ENCODE measurements at places on chromosomes 1 and 21.

DNA sequence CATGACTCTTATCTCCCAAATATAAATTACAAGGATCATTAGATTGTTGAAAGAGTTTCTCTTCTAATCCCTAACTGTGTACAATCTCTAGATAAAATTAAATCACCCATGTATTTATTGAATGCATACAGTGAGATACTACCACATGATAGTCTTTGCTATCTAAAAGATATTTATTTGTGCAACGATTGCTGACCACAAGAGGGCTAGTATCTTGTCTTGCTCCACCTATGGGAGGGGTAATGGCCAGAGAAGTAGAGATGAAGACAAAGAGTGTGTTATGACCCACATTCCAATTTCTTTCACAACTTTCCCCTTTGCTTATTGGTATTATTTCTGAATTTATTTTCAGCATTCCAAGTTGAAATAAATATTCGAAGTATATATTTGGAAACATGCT is 13.7 kb downstream of the PYHIN1 start:
- DNase-seq, result no peak

DNA sequence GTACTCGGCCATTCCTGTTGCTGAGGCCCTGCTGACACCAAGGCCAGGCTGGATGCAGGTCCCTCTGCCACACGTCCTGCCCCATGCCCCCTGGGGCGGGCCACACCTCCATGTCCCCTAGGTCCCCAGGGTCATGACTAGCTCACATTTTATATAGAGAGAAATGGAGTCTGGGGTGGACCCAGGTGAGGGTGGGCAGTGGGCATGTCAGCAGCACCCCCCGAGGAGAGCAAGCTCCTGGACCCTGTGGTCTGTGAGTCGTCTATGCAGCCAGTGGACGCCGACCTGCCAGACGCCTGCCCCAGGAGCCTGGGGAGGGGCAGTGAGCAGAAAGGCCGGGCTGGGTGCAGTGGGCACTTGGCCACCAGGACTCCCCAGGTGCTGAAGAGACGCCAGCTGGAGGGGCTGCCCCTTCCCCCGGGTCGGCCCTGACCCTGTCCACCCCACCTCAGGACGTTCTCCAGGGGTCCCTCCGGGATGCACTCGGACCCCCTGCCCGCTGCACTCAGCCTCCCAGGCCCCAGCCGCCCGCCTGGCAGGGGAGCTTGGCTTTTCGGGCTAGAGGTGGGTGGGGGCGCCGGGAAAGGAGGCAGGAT is 15.9 kb downstream of the SAMD11 start:
- DNase-seq, result no peak

GRCh38 chr1:20017741-20018140 is 38.3 kb upstream of the PLA2G2A start:
- DNase-seq, result no peak

DNA sequence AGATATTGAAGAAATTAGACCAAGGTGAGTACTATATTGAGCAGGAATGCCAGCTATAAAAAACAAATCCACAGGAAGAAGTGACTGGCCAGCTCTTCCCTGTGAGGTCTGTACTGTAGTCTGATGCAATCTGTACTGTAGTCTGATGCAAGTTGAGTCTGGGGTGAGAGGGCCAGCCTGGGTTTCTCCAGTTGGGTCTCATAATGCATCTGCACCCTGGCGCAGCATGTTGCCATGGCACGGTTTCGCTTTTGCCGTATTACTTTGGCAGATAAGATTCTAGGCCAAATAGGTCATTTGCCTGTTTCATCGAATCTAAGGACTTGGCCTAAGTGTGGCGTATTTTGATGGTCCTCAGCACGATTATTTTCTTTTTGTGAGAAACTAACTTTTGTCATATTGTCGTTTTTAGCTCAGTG is 24.4 kb upstream of the PGD start:
- no peak for DNase-seq

GRCh38 chr1:14142397-14143100 is 442.6 kb downstream of the PRDM2 start:
- DNase-seq, result no peak

GRCh38 chr1:155976062-155976912 is 2.1 kb downstream of the ARHGEF2 start:
- DNase-seq, result peak; percentile 65

DNA sequence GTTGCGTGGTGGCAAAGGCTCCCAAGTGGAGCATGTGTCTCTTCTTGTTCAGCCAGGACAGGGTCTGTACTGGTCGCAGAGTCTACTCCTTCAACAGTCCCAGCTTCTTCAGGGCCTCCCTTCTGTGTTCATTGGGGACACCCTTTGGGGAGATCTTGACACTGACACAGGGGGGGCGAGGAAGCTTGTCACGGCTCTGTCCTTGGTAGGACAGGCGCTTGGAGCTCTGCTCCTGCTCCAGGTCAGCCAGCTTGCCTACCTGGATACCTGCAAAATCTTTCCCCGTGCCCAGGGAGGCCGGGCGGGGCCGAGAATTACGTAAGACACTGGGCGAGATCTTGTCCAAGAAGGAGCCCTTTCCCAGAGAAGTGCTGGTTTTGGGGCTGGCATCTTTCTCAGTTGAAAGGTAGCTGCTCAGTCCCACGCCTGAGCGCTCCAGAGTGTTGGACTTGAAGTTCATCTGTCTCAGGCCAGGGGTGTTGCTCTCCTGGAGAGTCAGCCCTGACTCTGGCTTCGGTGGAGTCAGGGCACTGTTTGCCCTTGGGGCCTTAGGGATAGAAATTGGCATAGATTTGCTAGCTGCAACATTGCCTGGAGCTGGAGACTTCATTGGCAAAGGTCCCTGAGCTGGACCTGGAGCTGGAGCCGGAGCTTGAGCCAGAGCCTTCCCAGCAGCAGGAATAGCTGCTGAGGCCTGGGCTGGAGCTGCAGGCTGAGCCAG is 10.5 kb downstream of the C1orf116 start:
- no peak for DNase-seq

All from fibroblast of skin of left biceps (primary cell).